ENCODE measurements at places on chromosomes 1 and 21.

DNA sequence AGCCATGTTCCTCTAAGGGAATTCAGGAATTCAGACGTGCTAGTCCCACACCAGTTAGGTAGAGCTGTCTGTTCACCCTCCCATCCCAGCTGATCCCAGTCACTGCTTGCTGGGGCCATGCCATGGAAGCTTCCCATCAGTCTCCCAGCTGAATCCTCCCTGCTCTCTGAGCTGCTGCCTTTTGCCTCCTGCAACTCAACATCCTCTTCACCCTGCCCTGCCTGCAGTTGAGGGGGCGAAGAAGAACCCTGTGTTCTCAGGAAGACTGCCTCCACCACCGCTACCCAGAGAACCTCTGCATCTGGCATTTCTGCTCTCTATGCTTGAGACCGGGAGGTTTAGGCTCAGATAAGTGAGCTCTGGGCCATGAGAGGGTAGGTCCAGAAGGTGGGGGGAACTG is 16.2 kb downstream of the CDCA8 start:
- no peak for DNase-seq

DNA sequence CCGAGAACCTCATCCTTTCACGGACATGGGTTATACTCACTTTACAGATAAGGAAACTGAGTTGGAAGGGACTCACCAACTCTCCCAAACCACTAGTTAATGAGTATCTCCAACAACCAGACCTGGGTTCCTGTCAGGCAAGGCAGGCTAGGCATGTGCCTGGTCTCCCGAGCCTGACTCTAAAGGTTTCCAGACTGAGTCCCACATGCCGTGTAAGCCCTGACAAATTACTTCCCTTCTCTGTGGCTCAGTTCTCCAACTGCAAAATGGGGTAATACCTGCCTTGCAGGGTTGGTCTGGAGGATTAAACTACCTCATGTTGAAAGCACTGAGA is 34.3 kb downstream of the SSBP3 start:
- DNase-seq, result no peak

GRCh38 chr1:217009376-217009775 is 286.1 kb upstream of the ESRRG start:
- DNase-seq, result no peak

DNA sequence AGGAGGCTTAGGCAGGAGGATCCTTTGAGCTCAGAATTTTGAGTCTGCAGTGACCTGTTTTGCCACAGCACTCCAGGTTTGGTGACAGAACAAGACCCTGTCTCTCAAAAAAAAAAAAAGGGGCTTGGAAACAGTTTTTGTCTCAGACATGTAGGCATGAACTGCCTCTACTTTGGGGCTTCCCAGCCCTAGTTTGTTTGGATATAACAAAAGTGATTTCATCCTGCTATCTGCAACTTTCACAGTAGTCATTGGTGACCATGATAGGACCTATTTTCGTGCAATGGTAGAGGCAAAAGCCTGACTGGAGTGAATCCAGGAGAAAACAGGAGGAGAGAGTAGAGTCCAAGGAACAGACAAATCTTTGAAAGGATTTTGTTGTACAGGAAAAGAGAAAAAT is 20.3 kb upstream of the EVI5 start:
- no peak for DNase-seq

GRCh38 chr1:175734642-175735041 is 8.8 kb downstream of the TNR start:
- no peak for DNase-seq

- DNase-seq, result no peak
These were observed 1.9 kb downstream of the PRDM16 start for GRCh38 chr1:3070644-3071564.

DNA sequence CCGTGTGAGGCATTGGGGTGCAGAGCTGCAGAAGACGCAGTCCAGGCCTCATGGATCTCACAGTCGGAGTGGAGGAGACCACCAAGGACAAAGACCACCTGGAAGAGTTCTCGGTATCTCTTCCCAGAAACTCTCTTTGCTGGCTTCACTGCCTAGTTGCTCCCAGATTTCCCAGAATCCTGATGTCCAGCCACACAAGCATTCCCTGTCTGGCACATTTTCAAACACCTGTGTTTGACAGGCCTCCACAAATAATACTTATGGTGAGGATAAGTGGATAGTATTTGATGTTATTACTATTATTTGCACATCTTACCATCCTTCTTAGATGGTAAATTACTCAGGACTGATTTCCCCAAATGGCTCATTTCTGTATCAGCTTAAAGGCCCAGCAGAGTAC is 27.7 kb upstream of the KANK4 start:
- no peak for DNase-seq

Data from HS-27A (cell line).